ENCODE measurements at places on chromosomes 5 and 9.

DNA sequence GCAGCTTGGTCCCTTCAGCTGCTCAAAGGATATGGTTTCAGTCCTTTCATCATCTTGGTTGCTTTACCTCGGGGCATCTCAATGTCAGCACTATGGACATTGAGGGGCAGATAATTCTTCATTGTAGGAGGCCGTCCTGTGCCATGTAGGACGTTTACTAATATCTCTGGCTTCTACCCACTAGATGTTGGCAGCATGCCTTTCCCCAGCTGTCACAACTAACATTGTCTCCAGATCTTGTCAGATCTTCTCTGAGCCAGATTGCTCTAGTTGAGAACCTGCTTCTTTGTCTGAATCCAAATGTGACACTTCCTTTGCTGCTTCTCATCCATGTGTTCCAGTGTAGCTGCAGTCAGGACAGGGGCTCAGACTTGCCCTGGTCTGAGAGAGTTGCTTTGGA lies 10.3 kb downstream of the PTPA start:
- DNase-seq: no peak

GRCh38 chr9:70147651-70148050 lies 104.0 kb downstream of the MAMDC2 start:
- DNase-seq: no peak

- no peak for DNase-seq
These were observed 614.1 kb downstream of the PTPRD start for GRCh38 chr9:9998491-9999287.

DNA sequence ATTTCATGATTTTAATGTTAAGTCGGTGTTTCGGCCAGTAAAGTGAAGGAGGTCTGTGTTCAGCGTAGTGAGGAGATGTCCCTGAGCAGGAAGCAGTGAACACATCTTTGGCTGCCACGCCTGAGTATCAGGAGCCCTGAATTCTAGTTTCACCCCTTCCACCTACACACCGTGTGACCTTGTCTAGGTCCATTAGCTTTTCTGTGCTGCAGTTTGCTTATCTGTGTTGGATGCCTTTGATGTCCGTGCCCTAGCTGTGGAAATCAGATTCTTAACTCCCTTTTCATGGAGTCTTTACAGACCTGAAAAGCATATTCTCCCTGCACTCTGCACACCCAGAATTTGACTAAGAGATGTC lies 601 bp downstream of the FBXO38 start:
- no peak for DNase-seq

GRCh38 chr5:17666726-17667235 lies 32.5 kb downstream of the TAF11L14 start:
- no peak for DNase-seq

GRCh38 chr5:158086856-158087255 lies 227.9 kb upstream of the CLINT1 start:
- no peak for DNase-seq

- no peak for DNase-seq
These were observed 551.0 kb downstream of the ZNF608 start for GRCh38 chr5:124195411-124195810.

GRCh38 chr9:115115117-115115880 lies 2.7 kb downstream of the TNC start:
- no peak for DNase-seq

- DNase-seq: no peak
These were observed 1.9 kb upstream of the SNAPC3 start for GRCh38 chr9:15420796-15421195.

DNA sequence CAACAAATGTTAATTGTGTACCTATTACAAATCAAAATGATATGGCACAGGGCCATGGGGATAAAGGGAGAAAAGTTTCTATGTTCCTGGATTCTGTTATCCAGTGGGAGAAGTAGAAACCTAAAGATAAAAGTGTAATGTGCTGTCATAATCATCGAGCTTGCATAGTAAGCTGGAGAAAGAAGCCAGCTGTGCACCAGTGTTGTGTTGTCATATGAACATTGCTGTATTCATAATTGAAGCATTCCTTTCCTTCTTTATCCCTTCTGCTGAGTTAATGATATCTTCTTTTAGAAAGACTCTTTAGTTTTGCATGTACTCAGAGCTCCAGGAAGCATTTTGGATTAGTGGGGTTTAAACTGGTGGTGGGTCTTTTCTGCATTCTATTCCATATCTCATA lies 39.5 kb downstream of the NTRK2 start:
- no peak for DNase-seq

GRCh38 chr9:133463864-133464615 lies 4.3 kb downstream of the CACFD1 start:
- no peak for DNase-seq

DNA sequence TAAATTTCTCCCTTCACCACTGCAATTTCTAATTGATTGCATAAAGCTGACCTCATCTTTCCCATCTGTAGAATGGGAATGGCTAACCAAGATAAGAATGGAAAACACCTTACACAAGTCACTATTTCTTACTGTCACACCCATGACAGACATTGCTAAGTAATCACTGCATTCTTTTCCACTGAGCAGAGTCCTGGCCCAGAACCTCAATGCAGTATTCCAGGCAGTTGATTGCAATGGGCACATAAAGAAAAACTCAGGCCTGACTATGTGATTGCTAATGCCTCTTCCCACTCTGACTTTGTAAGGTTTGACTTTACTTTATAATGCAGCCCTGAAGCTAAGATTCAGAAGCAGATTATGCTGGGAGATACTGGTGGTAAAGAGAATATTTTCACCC lies 29.3 kb downstream of the TRIM32 start:
- DNase-seq: no peak

- DNase-seq: no peak
These were observed 114.4 kb downstream of the SLC28A3 start for GRCh38 chr9:84226126-84226525.

DNA sequence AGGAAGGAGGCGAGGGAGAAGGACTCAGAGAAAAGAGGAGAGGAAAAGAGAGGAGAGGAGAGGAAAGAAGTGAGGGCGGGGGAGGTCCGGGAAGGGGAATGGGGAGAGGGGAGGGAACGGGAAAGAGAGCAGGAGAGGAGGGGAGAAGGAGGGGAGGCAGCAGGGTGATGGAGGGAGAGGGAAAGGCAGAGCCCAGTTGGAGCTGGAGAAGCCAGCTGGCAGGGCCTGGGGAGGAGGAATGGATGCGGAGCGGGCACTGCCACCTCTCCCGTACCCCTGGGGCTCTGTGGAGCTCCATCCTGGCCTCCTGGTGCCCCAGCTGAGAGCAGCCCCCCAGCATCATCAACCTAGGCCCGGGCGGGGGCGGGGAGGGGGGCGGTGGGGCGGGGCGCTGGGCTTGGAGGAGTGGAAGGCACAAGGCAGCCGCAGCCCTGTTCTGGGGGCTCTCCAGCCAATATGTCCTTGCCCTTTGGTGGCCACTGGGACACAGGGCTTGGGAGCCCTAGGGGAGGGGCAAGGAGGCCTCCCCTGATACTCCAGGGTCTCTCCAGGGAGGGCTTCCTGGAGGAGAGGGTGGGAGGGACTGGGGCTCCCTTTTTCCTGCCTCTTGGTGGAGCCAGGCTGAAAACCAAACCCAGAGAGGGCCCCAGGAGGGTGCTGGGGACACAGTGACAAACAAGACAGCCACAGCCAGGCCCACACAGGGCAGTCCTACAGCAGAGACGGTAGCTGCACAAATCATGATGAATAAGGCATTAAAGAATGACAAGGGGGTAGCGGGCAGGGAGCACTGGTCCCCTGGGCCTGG lies 123.7 kb downstream of the C9orf50 start:
- DNase-seq: no peak

- DNase-seq: no peak
These were observed 1.3 kb upstream of the ZNF366 start for GRCh38 chr5:72508241-72509170.

- no peak for DNase-seq
These were observed 102.3 kb upstream of the ADAMTSL1 start for GRCh38 chr9:18371621-18372020.

DNA sequence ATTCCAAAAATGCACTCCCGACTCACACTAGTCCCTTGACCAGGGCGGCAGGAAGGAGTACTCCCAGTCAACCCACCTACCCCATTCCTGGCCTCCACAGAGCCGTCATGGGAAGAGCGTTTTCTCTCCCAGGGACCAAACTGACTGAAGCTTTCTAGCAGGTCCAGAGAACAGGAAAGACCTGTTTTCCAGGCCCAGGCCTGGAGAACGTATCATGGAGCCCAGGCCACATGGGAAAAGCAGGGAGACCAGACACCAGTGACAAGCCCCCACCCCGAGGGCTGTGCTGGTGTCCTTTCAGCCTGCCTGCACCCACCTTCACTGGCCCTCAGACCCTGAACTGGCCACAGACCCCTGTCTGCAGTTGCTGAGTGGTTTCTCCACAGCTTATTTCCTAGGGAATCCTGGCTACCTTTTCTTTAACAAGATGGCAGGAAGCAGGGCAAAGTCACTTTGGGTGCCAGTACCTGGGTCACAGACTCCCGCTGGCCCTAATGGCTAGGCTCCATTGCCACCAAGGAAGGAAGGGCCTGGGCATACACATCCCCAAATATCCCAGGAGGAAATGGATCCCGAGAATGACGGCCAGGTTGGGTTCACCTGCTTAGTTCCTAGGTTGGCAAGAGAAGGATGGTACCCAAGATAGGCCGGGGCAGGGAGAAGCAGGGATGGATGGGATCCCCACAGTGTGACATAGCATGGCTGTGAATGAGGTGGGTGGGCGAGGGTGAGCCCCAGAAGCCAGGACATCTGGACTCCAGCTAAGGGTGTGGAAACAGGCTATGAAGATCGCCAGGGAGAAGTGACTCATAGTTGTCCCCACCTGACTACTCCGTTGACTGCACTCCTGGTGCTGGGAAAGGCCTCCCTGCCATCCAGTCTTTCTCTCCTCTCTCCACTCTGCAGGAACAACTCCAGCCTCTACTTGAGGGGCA lies 12.2 kb downstream of the CCNI2 start:
- DNase-seq: no peak

GRCh38 chr9:99197987-99198386 lies 23.8 kb downstream of the ALG2 start:
- no peak for DNase-seq

DNA sequence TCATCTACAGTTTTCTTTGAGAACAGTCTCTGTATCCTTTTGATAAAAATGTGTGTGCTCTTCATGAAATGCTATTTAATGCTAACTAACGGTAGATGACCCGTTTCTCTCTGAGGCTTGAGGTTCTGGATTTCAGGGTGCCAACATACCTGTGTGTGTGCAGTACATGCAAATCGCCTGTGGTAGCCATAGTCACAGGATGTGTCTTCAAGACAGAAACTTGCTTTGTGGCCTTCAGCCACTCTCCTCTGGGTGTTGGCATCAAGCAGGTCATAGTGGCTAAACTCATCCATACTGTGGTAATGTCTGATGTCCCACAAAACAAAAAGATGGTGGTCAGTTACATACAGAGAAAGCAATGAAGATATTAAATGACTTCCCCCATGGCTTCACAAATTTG lies 4.2 kb downstream of the LOX start:
- no peak for DNase-seq
